ENCODE measurements at places on chromosomes 5 and 9.

- no peak for DNase-seq
These were observed 106.6 kb downstream of the PALM2AKAP2 start for GRCh38 chr9:109886617-109887016.

DNA sequence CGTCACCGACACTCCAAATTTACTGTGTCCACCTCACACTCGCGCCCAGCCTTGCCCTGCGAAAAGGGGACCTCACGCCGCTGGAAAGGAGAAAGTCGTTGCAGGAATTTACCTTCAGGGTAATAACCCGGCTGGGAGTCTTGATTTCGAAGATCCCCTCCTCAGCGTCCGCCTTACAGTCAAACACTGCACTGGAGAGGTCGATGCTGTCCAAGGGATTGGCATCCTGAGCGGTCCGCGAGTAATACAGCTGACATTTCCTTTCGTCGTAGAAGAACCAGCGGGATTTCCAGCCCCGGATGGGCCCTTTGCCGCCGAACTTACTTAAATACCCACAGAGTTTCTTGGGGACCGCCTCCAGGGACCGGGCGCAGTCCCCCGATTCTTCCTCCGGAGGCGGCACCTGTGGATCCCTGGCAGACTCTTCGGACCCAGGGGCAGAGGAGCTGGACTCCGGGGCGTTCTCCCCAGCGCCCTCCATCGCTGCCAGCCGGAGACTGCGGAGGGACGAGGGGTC lies 330 bp downstream of the TBC1D2 start:
- no peak for DNase-seq

DNA sequence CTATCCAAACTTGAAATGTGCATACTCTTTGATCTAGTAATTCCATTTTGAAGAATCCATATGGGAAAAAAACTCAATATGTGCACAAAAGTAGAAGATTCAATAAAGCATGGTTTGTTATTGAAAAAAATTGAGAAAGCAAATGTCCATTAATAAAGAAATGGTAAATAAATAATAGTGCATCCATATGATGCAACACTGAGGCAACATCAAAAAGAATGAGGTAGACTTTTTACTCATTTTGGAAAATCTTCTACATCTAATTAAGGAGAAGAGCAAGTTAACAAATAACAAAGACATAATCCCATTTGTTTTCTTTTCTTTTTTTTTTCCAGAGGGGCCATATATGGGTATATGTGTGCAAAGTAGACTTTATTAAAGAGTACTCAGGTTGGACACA lies 52.5 kb upstream of the FST start:
- no peak for DNase-seq

DNA sequence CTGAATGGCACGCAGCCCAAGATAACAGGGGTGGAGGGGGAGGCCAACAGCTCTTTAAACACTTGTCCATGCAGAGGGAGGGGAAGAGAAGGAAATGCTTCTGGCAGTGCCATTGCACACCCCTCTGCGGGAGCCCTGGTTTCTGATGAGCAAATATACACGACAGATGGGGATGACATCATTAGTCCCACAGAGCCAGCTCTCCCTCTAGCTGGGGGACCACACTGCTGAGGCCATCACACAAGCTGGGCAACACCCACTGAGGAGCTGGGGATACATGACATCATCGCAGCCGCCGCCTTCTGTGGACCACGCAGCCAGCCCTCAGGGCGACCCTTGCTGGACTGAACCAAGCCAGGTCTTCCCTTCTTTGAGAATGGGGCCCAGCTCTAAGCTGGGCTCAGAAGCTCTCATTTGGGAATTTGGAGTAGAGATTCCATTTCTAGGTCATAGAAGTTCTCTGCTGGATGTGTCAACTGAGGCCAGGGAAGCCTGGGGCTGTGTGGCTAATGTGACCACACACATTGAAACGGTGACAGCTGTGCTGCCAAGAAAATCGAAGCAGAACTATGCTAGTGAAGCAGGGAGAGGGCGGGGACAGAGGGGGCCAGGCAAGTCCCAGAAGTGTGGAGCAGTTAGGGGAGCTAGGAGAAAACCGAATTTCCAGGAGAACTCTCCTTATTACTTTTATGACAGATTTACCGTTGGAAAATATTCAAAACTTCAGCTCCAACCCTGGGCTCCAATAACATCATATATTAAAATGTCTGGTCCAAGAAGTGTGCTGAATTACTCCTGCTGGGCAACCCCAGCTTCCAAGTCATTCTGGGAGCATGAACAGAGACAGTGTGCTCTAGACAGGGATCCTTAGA lies 79.5 kb downstream of the PRRT1B start:
- DNase-seq = no peak

GRCh38 chr5:41334758-41335157 lies 121.4 kb upstream of the C6 start:
- DNase-seq = no peak

- no peak for DNase-seq
These were observed 7.3 kb upstream of the FOXB2 start for GRCh38 chr9:77011973-77012821.

GRCh38 chr9:2857564-2858198 lies 13.8 kb upstream of the PUM3 start:
- DNase-seq = peak; percentile 1

GRCh38 chr9:13284011-13284410 lies 4.5 kb upstream of the MPDZ start:
- DNase-seq = no peak

DNA sequence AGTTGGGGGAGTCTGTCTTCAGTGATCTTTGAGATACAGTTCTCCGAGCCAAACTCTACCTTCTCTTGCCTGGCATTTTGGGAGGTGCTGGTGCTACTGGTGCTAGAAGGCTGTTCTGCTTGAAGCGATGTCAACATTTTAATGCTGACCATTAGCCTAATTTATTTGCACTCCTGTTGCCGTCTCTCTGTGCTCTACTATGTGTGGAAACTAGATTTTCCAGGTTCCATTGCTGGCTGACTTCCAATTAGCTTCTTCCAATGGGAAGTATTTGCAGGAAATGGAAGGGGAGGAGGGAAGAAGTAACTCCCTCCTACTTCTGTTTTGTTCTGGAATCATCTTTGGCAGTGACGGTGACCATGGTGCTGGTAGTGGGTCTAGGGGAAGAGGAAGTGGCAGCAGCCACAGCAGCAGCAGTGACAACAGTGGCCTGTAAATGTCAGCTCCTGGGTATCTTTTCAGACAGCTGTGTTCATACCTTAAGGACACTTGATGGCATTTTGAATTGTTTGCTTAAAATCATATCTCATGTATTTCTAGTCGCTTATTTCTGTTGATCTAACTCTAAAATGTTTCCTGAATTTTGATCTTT lies 7.9 kb downstream of the TXNDC8 start:
- DNase-seq = no peak

GRCh38 chr5:143491646-143492045 lies 88.2 kb upstream of the NR3C1 start:
- no peak for DNase-seq

- DNase-seq = no peak
These were observed 22.6 kb upstream of the LMX1B start for GRCh38 chr9:126591083-126591482.

- no peak for DNase-seq
These were observed 29.6 kb downstream of the IRF1 start for GRCh38 chr5:132460846-132461568.

GRCh38 chr9:36935332-36935731 lies 98.7 kb downstream of the PAX5 start:
- no peak for DNase-seq

DNA sequence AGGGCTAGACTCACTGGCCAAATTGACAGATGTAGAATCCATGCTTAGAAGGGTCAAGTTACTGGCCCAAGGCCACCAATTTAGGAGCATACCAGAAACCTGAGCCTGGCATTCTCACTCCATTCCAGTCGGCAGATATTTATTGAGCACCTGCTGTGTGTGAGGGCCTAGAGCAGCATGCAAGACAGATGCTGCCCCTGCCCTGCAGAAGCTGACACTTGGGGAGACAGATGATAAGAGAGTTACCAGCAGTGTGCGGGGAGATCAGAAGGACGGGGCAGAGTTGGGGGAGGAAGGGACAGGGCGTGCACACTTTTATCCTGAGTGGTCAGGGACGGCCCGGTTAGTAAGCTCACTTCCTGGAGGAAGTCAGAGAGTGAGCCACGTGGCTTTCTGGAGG lies 111.5 kb upstream of the RAPGEF1 start:
- DNase-seq = no peak

- no peak for DNase-seq
These were observed at the start of gene ANKRD34B for GRCh38 chr5:80569961-80570786. Gene ANKRD34B (minus strand): TSS chr5:80570280. CDS start chr5:80560019, 10,261 bp downstream.

GRCh38 chr5:14628346-14628745 lies 36.2 kb upstream of the OTULIN start:
- no peak for DNase-seq

DNA sequence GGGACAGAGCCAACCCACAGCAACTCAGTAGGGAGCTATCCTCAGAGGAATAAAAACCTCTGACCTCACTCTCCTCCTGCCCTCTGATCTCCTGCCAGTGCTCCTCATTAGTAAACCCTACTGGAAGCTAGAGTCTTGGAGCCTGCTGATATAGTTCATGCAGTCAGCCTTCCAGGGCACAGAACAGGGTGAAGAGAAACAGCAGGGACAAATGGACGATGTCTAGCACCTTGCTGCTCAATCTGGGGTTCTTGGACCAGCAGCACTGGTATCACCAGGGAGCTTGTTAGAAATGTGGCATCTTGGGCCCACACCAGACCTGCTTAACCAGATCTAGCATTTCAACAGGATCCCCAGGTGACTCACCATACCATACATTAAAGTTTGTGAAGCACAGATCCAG lies 5.5 kb upstream of the GALNT12 start:
- no peak for DNase-seq

DNA sequence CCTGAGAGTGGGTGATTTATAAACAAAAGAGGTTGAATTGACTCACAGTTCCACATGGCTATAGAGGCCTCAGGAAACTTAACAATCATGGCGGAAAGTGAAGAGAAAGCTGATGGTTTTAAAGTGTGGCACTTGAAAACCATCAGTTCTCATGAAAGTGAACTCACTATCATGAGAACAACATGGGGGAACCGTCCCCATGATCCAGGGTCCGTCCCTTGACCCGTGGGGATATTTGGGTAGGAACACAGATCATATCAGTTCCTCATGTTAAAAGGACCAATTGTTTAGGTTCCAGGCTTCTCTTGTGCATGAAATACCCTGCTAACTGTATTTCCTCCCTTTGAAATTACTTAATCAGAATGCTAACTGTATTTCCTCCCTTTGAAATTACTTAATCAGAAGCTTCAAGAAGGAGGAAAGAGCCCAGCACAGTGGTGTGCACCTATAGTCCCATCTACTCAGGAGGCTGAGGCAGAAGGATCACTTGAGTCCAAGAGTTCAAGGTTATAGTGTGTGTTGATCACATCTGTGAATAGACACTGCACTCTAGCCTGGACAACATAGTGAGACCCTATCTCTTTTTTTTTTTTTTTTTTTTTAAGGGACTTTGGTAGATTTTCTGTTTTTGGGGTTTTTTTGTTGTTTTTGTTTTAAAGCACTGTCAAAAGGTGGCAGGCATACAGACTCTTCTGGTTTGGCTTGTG lies 24.8 kb downstream of the TTC1 start:
- no peak for DNase-seq

- DNase-seq = no peak
These were observed 59.2 kb upstream of the CLINT1 start for GRCh38 chr5:157917899-157918809.

- DNase-seq = no peak
These were observed 51.0 kb downstream of the FER start for GRCh38 chr5:108798513-108799265.

DNA sequence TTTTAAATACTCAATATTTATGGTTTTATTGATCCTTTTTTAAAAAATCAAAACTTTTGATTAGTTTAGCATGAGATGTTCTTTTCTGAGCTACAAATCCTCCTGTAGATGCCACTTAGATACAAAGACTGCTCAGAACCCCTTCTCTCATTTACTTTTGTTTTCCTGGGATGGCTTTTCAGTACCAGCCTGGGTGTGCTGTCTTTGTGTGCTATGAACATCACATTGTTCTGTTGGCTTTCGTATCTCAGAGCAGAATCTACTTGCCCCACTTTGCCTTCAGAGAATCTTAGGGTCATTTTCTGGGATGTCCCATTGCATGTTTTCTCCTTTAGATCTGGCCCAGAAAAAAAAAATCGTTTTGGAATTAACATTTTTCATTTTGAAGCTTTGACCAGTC lies 85.9 kb downstream of the RASGRF2 start:
- DNase-seq = no peak

DNA sequence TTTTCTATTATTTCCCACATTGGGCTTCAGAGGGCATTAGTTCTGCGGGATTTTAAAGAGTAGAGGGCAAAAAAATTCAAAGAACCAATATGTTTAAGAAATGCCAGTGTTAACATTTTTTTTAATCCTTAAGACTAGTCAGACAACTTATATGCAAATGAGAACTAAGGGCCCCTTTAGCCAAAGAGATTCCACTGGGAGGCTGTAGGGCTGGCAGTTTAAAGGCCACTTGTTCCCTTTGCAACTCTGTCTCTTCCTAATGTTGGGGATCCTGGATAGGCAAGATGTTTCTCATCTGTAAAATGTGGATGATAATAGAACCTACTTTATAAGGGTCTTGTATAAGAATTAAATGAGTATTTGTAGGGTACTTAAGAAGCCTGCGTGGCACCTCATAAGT lies 1395.9 kb downstream of the PTPRD start:
- no peak for DNase-seq

GRCh38 chr9:133233681-133234432 lies 24.8 kb upstream of the OBP2B start:
- DNase-seq = no peak

DNA sequence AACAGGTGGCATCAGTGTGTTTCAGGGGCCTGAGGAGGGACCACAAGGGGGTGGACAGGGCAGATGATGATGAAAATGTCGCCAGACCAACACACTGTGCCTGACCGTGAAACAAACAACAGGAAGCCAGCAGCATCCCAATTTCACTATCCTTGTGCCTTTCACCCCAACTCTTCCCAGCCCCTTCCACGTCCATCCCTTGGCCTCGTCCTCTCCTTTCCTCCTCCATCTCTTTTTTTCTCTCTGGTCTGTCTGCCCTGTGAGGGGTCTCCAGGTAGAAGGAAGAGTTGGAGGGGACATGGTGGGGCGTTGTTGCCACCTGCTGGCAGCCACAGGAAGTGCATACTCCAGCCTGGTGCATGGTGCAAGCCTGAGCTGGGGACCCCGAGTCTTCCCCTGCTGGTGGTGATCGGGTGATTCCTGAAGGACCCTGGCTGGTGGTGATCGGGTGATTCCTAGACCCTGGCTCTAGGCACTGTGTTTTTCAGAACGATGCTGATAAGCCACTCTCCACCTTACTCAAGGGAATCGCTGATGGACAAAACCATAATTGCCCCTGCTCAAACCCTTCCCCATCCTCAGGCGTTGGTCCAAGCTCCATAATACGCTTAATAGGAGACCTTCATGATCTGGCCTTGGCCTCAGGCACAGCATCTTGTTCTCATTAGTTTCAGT lies 21.7 kb upstream of the NSD1 start:
- DNase-seq = no peak

Measured in esophagus squamous epithelium (tissue), 5 donors.